ENCODE measurements at places on chromosomes 3 and 15.

DNA sequence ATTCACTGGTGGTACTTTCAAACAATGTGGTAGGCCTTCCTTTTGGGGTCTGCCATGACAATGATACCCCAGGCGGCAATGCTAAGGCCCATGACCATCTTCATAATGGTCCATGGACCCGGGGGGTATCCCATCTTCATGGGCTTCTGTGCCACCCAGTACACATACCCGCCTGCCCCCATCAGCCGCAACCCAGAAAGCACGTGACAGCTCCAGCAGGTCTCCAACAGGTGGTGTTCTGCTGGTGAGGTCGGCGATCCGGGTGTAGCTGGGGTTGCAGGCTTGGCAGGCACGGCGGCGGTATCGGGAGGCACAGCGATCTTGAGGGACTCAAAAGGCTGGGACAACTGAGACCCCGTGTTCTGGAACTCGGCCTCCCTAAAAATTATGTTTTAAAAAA is 214.5 kb downstream of the SNRPN start:
- DNase-seq: no peak

GRCh38 chr3:113927556-113927955 is 20.3 kb upstream of the ZDHHC23 start:
- DNase-seq: no peak

DNA sequence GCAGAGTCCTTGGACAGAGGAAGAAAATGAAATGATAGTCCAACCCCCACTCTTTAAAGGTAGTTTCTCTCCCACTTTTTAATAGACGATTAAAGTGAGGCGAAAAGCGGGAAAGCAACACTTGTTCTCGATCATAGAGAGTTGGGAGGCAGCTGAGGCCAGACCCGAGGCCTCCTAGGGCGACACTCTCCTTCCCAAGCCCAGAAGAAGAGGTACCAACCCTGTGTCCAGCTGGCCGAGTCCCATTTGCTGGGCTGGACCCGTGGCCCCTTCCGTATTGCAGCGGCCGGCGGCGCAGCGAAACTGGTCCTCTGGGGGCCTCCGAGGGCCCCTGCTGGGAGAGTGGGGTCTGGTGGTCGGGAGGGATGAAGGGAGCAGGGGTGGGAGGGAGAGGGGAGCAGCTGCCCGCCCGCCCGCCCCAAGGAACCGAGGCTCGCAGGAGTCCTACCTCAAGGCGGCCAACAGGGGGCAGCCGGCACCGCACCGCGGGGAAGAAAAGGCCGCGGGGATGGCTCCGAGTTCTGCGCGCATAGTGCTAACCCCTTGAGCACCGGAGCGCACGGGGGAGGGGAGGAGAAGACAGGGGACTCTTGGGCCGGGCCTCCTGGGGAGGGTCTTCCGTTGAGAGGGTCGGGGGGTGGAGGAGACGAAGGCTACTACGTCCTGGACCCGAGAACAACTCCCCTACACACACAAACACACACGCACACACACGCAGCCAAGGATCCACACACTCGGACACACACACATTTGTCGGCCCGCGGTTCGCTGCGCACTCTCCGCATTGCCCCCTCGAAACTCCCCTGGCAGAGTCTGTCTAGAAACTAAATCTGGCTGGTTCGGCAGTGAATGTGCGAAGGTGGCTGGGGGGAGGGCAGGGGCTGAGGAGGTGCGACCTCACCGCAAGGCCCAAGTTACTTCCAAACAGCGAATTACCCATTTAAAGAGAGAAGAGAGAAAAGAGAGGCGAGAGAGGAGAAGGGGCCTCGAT is 2.0 kb downstream of the WNT5A start:
- peak; percentile 68 for DNase-seq

DNA sequence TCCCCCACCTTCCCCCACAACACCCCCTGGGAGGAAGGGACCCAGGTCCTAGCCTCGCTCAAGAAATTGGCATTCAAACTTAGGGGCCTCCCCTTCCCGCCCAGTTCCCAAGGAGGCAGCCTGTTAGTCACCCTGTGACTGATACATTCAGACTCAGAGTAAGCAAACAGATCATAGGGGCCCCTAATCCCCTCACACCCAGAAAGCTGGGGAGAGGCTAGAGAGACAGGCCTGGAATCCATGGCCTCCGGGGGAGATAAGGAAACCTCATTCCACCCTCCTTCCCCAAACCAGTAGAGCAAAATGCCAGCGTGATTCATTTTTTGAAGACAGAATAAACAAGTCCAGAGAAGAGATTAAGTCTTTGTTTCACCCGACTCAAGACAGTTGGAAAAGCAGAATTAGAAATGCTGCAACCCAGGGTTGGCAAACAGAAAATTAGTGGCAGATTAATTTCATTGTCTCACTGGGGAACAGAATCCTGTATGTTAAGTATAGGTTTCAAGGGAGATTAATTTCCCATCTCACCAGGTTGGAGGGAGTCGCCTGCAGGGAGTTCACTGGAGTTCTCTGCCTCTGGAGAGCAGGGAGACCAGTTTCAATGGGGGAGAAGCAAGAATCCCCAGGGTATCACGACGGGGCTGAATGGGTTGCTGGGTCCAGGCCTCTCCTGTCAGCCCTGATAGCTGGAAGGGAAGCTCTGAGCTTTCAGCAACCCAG is 268.3 kb downstream of the UACA start:
- peak; percentile 65 for DNase-seq

DNA sequence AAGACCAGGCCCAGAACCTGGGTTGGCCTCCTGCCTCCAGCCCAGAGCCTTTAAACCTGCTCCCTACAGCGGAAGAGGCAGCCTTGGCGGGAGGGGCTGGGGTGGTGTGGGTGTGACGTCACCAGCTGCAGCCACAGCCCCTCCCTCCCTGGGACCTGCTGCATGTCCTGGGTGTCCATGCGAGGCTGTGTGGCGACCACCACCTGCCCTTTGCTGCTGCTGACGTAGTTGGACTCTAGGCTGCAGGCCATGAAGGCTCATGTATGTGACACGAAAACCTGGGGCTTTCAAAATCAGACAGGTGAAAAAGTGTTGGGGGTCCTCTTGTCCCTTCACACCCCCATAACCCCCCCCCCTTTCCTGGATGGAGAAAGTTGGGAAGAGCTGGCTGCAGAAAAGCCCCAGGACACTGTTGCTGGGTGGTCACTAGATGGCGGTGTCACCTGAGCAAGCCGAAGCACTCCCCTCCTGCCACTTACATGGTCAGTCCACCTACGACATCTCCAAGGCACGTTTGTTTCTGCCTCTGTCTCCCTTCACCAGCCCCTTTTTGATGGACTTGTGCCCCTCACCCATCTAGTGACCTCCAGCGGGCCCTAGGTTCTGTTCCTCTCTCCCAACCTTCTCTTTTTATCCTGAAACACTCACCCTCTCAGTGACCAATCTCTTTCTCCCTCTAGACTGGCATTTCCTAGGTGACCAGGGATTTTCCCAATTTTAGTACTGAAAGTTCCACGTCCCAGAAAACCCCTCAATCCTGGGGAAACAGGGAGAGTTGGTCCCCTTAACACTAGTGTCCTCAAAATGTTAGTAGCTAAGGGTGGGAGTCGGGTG is 35.2 kb downstream of the SLC6A20 start:
- peak; percentile 57 for DNase-seq

DNA sequence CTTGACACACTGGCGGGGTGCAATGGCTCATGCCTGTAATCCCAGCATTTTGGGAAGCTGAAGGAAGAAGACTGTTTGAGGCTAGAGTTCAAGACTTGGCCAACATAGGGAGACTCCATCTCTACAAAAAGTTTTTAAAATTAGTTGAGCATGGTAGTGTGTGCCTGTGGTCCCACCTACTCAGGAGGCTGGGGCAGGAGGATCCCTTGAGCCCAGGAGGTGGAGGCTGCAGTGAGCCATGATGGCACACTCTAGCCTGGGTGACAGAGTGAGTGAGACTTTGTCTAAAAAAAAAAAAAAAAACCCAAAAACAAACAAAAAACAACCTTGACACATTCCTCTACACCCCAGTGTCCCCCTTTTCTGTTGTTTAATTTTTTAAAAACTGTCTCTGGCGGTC is 4.0 kb upstream of the ITPKA start:
- no peak for DNase-seq

DNA sequence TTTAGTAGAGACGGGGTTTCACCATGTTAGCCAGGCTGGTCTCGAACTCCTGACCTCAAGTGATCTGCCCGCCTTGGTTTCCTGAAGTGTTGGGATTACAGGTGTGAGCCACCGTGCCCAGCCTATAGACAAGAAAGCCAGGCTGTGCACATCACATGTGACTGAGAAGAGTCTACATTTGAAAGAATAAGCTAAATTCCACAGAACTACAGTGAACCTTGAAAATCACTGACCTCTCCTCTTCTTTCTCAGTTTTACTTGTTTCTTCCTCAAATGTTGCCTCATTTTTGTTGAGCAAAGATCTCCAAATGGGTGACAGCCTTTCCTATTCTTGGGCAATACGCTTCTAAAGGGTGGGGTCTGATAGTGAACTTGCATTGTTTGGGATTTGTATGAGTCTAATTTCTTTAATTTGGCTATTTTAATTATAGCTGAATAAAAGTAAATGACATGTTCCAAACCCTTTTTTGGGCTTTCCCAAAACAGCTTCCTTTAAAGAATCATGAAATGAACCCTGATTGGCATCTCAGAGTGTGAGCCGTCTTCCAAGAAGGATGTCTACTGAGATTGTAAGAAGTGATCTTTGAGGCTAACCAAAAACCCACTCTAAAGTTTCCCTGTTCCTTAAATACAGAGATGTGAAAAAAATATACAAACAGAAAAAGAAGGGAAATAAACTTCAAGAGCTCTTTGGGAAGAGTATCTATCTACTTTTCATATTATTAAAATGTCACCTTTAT is 21.6 kb upstream of the SPTBN5 start:
- DNase-seq: no peak

DNA sequence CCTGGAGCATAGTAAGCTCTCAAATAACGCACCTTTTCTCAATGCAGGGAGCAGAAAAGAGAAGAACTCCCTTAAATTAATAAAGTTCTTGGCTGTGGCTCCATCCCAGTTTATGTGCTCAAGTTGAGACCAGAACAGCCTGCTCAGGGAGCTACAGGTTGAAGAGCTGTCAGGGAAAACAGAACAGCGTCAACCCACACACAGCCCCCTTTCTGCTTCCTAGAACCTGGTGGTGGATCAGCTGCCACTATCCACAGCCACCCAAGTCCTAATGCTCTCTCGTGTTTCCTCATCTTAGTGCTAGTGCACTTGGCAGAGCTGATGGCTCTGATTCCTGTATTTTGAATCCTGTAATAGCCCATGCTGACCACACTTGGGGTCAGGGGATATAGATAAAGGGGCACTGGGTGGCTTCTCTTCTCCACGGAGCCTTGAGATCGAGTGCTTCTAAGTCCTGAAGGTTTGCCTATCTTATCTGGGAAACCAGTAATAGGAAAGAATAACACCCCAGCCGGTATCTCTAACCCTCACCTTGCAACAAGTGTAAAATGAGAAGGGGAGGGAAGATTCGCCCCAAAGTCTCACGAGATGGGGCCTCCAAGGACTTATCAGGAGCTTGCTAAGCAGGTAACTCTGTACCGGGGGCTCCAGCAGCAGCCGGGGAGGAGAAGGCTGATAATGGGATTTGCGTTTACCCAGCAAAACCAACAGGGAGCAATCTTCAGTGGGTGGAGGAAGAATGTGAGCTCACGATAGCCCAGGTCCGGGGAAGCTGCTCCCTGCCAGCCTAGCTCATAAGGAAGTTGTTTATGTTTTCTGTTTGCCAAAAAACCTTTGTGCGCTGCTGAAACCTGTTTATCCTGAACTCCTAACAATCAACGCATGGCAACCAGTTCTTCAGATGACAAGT is 136.2 kb upstream of the ICE2 start:
- no peak for DNase-seq

DNA sequence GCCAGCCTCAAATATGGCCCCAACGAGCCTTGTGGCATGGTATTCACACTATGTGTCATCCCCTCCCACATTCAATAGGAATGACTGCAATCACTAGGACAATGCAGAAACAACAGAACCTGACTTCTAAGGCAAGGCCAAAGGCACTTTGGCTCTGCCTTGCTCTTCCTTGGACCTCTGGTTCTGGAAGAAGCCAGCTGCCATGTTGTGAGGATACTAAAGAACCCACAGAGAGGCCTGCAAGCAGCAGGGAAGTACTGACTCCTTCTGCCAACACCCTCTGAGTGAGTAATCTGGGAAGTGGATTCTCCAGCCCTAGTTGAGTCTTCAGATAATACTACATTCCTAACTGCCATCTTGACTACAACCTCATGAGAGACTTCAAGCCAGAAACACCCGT is 64.7 kb downstream of the ADAMTS9 start:
- DNase-seq: no peak

- DNase-seq: no peak
These were observed 41.4 kb downstream of the IRAK2 start for GRCh38 chr3:10206166-10206511.

- DNase-seq: no peak
These were observed 46.5 kb downstream of the CD86 start for GRCh38 chr3:122101646-122102045.

GRCh38 chr15:51830276-51830806 is 888 bp downstream of the TMOD3 start:
- no peak for DNase-seq

- peak; percentile 35 for DNase-seq
These were observed 284.9 kb downstream of the UACA start for GRCh38 chr15:70478251-70478990.

DNA sequence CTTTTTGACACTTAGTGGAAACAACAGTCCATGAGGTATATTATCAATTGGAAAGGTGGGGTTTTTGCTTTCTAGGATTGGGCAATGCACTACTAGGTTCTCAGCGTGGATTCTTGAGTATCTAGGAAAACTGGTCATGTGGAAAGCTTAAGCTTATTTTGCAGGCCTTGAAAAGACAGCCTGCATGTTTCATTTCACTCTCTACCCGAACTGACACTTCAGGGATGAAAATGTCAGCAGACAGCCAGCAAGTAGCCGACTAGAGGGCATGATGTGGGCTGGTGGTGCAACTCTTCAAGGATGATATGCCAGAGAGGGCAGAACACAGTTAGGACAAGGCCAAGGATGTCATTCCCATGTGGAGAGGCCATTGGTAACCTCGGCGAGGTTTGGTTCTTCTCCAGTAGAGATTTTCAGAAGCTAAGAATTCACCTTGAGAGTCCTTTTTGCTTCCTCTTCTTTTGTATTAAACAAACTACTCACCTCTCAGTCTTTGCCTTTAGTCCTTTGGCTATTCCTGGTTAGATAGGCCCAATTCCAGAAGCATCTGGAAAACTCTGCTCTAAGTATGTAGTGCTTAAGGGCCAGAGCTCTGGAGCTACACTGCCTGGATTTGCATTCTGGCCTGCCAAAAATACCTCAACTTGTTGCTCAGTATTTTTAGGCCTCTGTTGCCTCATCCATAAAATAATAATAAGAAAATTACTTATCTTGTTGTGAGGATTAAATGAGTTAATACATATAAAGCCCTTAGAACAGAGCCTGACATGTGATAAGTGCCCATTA is 17.9 kb downstream of the LPP start:
- no peak for DNase-seq

- no peak for DNase-seq
These were observed 4.1 kb upstream of the ECT2 start for GRCh38 chr3:172746475-172746874.

GRCh38 chr15:74664028-74664616 is 31.7 kb downstream of the EDC3 start:
- DNase-seq: no peak
